ENCODE measurements at places on chromosomes 4 and X. TPM values are rescaled to one million over a fixed set of nuclear protein-coding genes. Genes with fewer than 3 reads are reported as not detected.
A peak's percentile ranks its signal among the peaks of the same experiment; 100 is the strongest.

The NEXMIF gene
- 1.2 TPM for total RNA-seq

The CYSLTR1 gene
- total RNA-seq = 31.2 TPM

The CT45A1 gene
- not detected for total RNA-seq

GRCh38 chrX:13419276-13419675 is 99.4 kb upstream of the ATXN3L start:
- no peaks in the 10 kb centered on the region for H3K4me1 ChIP-seq
- H3K4me3 ChIP-seq = no peak overlapping the region
- H3K27me3 ChIP-seq = no peaks in the 10 kb centered on the region
- no peak overlapping the region for H3K27ac ChIP-seq
- H3K36me3 ChIP-seq = no peaks in the 10 kb centered on the region
- no peak for DNase-seq

DNA sequence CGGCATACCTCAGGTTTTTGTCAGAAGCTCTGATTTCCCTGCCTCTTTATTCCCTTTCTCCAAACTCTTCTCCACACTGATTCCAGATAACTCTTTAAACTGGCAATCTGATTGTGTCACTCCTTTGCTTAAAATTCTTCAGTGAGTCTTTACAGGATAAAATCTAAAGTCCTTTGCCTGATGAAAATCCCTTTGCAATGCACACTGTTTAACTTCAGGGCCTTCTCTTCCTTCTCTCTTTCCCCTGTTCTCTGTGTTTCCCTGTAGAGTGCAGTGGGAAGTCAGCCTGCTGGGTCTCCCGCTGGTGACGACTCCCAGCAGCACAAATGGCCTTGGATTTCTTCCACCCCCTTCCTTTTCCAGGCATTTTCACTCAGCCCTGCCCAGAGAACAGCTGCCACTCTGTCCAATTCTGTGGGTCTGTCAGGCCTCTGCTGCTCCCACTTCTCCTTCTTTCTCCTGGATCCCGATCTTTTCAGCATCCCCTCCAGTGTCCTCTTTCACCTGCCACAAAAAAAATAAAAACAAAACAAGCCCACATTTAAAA is 189.9 kb upstream of the NWD2 start:
- H3K4me3 ChIP-seq = no peak overlapping the region
- H3K27ac ChIP-seq = no peak overlapping the region
- H3K4me1 ChIP-seq = no peaks in the 10 kb centered on the region
- H3K27me3 ChIP-seq = no peaks in the 10 kb centered on the region
- H3K36me3 ChIP-seq = no peaks in the 10 kb centered on the region

GRCh38 chr4:5368426-5368825 is 317.1 kb downstream of the STK32B start:
- no peak overlapping the region for H3K27ac ChIP-seq
- H3K27me3 ChIP-seq = no peaks in the 10 kb centered on the region
- H3K4me1 ChIP-seq = no peaks in the 10 kb centered on the region

The NOCT gene
- 1.4 TPM for total RNA-seq

GRCh38 chr4:25310066-25310802 is 2.3 kb upstream of the ZCCHC4 start:
- no peaks in the 10 kb centered on the region for H3K27me3 ChIP-seq
- no peak overlapping the region for H3K4me3 ChIP-seq
- no peaks in the 10 kb centered on the region for H3K36me3 ChIP-seq
- DNase-seq = no peak
- H3K4me1 ChIP-seq = peaks cover 17% of the 10 kb centered on the region
- no peak overlapping the region for H3K27ac ChIP-seq

The PWWP3B gene
- total RNA-seq = not detected

GRCh38 chrX:117607561-117607960 is 509.0 kb downstream of the KLHL13 start:
- H3K36me3 ChIP-seq = no peaks in the 10 kb centered on the region
- H3K27me3 ChIP-seq = no peaks in the 10 kb centered on the region
- DNase-seq = no peak

- no peak for DNase-seq
- no peaks in the 10 kb centered on the region for H3K27me3 ChIP-seq
- H3K27ac ChIP-seq = no peak overlapping the region
These were observed 70.6 kb upstream of the PSAPL1 start for GRCh38 chr4:7505116-7505900.

The COX7B2 gene
- not detected for total RNA-seq

GRCh38 chr4:29852537-29852936 is 867.6 kb upstream of the PCDH7 start:
- no peaks in the 10 kb centered on the region for H3K36me3 ChIP-seq
- H3K4me3 ChIP-seq = no peak overlapping the region
- H3K27ac ChIP-seq = no peak overlapping the region
- no peaks in the 10 kb centered on the region for H3K4me1 ChIP-seq
- DNase-seq = no peak

GRCh38 chrX:103253608-103254007 is 1.3 kb downstream of the TCEAL8 start:
- peaks cover 9% of the 10 kb centered on the region for H3K4me1 ChIP-seq
- H3K4me3 ChIP-seq = no peak overlapping the region
- no peaks in the 10 kb centered on the region for H3K27me3 ChIP-seq
- no peaks in the 10 kb centered on the region for H3K36me3 ChIP-seq

The SLITRK4 gene
- total RNA-seq = not detected

GRCh38 chr4:85951099-85951498 is 408.8 kb downstream of the MAPK10 start:
- no peak for DNase-seq
- H3K36me3 ChIP-seq = no peaks in the 10 kb centered on the region
- H3K27ac ChIP-seq = no peak overlapping the region
- H3K27me3 ChIP-seq = no peaks in the 10 kb centered on the region
- no peak overlapping the region for H3K4me3 ChIP-seq

The ATP8A1 gene
- total RNA-seq = 33.5 TPM

- no peak overlapping the region for H3K4me3 ChIP-seq
- H3K27ac ChIP-seq = no peak overlapping the region
- DNase-seq = no peak
- H3K4me1 ChIP-seq = no peaks in the 10 kb centered on the region
These were observed 56.5 kb upstream of the PPARGC1A start for GRCh38 chr4:23946299-23946698.

GRCh38 chrX:71540801-71541200 is 7.9 kb downstream of the OGT start:
- no peak overlapping the region for H3K4me3 ChIP-seq
- no peaks in the 10 kb centered on the region for H3K27me3 ChIP-seq
- peaks cover 19% of the 10 kb centered on the region for H3K36me3 ChIP-seq
- peaks cover 71% of the 10 kb centered on the region for H3K4me1 ChIP-seq
- peak overlapping the region; percentile 35 for H3K27ac ChIP-seq
- no peak for DNase-seq

DNA sequence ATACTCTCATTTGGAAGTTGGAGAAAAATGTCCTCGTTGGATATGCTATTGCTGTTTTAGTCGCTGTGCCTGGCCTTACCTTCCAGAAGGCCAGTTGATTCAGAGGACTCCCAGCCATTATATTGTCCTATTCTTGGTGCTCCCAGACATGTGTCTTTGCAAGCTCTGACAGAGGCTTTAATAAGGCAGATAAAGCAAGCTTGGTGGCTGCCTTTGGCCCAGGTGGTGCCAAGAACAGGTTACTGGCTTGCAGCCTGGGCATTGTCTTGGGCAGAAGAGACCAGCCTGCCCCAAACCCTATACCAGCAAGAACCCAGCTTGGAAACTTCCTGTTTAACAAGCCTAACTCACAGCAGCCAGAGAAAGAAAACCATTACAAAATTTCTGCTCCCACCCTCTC is 16.9 kb downstream of the RAI2 start:
- H3K4me3 ChIP-seq = no peak overlapping the region
- no peak for DNase-seq
- no peak overlapping the region for H3K27ac ChIP-seq
- H3K27me3 ChIP-seq = no peaks in the 10 kb centered on the region
- no peaks in the 10 kb centered on the region for H3K36me3 ChIP-seq

DNA sequence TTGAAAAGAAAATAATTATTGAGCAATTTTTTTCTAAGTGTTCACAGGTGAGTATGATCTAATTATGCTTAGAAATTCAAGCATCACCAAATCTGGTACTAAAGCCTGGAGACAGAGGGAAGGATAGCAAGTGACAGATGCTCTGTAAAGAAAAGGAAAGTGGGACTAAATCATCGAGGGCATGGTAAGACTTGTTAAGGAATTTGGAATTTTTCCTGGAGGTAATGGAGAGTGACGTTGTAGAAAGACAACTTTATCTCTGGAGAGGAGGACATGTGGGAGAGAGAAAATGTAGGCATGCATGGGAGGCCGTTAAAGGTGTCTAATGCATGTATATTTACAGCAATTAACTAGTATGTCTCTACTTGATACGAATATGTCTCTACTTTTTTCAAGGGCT is 333.2 kb upstream of the ATOH1 start:
- no peak for DNase-seq
- no peak overlapping the region for H3K4me3 ChIP-seq
- H3K27ac ChIP-seq = no peak overlapping the region
- H3K27me3 ChIP-seq = no peaks in the 10 kb centered on the region
- H3K4me1 ChIP-seq = no peaks in the 10 kb centered on the region

The ITM2A gene
- total RNA-seq = 147 TPM

The MID1 gene
- total RNA-seq = not detected

The DGKK gene
- total RNA-seq = not detected

DNA sequence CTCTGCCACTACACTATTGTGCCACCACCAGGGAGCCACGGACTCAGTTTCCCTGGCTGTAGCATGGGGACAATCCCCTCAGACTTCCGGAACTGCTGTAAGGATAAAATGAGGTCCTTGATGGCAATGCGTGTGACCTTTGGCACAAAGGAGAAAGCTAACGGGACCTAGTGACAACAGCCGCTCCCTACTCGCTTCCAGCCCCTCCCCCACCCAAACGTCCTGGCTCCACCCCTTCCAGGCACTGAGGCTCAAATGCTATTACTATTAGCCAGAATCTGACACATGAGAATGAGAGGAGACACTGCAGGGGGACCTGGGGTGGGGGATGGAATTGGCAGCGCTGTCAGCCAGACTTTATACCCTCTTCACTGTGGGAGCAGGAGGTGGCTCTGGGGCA is 5.4 kb upstream of the DUSP9 start:
- peaks cover 10% of the 10 kb centered on the region for H3K4me1 ChIP-seq
- H3K36me3 ChIP-seq = no peaks in the 10 kb centered on the region
- H3K27ac ChIP-seq = no peak overlapping the region
- no peak for DNase-seq

DNA sequence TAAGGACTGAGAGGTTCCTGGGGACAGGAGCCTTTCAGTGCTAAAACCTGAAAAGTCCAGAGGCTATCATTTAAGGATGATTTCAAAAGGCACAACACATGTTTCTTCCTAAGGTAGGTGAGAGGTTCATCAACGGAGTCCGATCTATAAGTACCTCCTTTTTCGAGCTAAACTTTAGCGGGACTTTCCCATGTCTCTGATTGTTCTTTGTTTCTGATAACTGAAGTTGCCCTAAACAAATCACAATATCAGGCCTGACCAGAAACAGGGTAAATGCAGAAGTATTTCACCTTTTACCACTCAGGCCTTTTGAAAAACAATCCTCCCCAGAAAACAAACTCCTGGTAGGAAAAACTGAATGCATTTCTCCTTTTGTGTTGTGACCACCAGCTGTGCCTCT is 17.6 kb downstream of the PIR start:
- no peaks in the 10 kb centered on the region for H3K36me3 ChIP-seq
- H3K4me3 ChIP-seq = no peak overlapping the region
- no peak overlapping the region for H3K27ac ChIP-seq
- no peaks in the 10 kb centered on the region for H3K27me3 ChIP-seq

- no peak overlapping the region for H3K4me3 ChIP-seq
- no peak for DNase-seq
- H3K36me3 ChIP-seq = no peaks in the 10 kb centered on the region
- no peaks in the 10 kb centered on the region for H3K4me1 ChIP-seq
- no peak overlapping the region for H3K27ac ChIP-seq
These were observed 174.5 kb downstream of the NKX6-1 start for GRCh38 chr4:84324303-84325245.

The TMPRSS11D gene
- not detected for total RNA-seq

The IL2RG gene
- 378 TPM for total RNA-seq

The CDKL5 gene
- 5.7 TPM for total RNA-seq

DNA sequence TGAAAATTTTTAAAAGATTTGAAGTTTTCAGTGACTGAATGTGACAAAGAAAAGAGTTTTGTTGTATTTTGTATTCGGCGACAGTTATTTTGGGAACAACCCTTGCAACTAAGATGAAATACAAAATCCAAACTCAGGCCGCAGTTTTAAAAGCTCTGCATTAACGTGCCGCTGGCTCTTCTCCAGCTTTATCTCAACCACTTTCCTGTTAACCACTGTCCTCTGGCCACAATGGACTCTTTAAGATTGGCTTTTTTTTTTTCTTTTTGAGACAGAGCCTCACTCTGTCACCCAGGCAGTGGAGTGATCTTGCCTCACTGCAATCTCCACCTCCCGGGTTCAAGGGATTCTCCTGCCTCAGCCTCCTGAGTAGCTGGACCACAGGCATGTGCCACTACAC is 22.1 kb upstream of the AMTN start:
- no peak overlapping the region for H3K27ac ChIP-seq

The TLR1 gene
- total RNA-seq = 20.6 TPM

DNA sequence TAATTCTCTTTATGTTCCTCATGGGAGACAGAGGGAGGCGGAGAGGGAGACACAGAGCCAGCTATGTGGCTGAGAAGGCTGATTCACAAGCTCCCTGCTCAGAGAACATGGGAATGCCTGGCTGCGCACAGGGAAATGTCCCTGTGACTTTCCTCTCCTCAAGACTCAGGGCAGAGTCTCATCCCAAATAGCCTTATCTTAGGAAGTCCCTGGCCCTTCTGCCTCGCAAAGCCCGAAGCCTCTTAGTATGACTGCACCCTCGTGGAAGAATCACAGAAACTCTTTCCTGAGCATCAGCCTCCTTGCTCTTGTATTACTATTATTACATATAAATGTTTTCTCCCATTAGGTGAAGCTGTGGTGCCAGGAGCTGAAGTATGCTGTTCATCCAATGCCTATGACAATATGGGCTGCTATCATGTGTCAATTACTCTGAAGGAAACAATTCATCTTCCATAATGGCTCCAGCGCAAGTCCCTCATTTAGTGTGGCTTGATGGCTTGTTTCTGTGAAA is 230.5 kb downstream of the MGST2 start:
- no peak for DNase-seq
- no peak overlapping the region for H3K4me3 ChIP-seq
- no peaks in the 10 kb centered on the region for H3K36me3 ChIP-seq
- H3K27me3 ChIP-seq = no peaks in the 10 kb centered on the region
- no peak overlapping the region for H3K27ac ChIP-seq
- H3K4me1 ChIP-seq = no peaks in the 10 kb centered on the region

- H3K4me3 ChIP-seq = no peak overlapping the region
- no peaks in the 10 kb centered on the region for H3K4me1 ChIP-seq
- no peak for DNase-seq
- H3K36me3 ChIP-seq = no peaks in the 10 kb centered on the region
- H3K27ac ChIP-seq = no peak overlapping the region
These were observed 392.8 kb downstream of the RAPGEF2 start for GRCh38 chr4:159495515-159496236.

DNA sequence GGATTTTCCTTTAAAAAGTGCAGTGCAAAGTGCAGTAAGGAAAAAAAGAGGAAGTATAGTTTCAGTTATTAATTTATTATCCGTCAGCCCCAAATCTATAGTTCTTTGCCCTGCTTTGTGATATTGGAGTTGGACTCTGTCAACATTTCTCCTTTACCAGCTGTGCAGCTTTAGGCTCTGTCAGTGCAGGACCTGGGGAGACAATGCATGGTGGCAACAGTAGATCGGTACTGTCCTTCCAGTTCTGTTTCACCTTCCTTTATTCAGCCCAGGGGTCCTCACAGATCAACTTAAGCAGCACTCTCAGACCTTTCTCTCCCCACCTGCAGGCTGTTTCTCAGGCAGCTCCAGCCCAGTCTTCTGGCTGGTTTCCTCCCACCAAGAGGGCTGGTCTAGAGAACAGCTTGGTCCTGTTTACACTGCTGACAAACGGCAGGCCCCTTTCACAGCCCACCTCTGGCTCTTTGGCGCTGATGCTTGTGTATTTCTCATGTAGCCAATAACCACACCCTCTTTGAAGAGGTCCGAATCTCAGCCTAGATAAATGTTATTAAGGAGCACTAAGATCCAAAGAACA is 71.6 kb downstream of the MCUB start:
- H3K36me3 ChIP-seq = no peaks in the 10 kb centered on the region
- no peak overlapping the region for H3K27ac ChIP-seq

Data from CD4-positive, alpha-beta memory T cell (primary cell).